AG04449 (cell line): ENCODE measurements at places on chromosomes 6 and 20.

DNA sequence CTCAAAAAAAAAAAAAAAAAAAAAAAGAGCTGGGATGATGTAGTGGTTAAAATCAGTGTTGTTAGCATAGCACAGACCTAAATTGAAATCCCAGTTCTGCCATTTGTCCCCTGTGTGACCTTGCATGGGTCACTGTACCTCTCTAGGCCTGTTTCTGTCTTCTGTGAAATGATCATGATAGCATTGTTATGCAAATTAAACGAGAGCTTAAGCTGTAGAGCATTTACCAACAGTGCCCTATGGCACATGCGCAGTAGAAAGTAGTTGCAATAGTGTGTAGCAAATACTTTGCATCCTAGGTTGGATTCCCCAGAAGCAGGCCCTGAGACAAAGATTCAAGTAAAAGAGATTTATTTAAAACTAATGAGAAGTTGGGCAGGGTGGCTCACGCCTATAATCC is 7.3 kb downstream of the PSORS1C2 start:
- DNase-seq, result no peak

GRCh38 chr6:68758559-68758958 is 123.5 kb downstream of the ADGRB3 start:
- no peak for DNase-seq

DNA sequence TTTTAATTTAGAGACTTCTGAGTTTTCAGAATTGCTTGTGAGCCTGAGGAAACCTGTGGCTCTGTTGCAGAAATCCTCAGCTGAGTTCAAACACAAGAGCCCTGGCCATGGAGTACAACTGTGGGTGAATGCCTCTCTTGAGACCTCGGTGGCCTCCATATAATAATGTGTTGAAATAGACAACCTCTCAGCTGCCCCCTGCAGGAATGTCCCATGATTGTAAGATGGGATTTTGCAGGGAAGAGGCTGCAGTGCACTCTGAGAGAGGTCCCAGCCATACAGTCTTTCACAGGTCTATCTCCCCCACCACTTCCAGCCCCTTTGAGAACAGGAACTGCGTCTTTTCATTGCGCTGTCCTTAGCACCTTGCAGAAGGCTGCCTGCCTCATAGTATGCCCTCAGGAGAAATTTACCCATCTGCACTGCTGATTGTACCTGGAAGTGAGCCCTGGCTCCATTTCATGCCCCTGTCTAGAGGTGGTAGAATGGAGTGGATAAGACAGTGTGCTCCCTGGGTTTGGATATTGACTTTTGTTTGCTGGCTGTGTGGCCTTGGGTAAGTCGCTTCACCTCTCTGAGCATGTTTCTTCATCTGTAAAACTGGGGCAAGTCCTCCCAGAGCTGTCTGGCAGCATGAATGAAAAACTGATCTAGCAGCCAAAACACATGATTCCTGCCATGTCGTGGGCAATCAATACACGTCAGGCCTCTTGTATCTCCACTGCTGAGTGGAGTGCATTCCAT is 16.8 kb upstream of the CDH22 start:
- DNase-seq, result no peak

DNA sequence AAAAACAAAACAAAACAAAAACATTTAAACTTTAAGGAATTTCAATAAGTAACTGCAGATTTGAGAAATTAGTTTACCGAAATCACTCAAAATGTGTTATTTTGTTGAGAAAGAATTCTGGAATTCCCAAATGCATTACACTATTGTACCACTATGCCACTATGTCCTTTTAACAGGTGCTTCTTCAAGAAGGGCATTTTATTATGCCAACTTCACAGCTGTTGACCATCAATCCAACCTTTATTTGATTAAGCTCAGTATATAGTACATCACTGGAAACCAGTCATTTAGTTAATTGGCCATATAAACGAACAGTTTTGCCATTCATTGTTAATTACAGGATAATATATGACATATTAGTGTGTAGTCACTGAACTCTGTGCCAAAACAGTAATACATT is 221.7 kb downstream of the ARHGAP18 start:
- no peak for DNase-seq

GRCh38 chr20:50099565-50099991 is 13.4 kb downstream of the UBE2V1 start:
- no peak for DNase-seq

DNA sequence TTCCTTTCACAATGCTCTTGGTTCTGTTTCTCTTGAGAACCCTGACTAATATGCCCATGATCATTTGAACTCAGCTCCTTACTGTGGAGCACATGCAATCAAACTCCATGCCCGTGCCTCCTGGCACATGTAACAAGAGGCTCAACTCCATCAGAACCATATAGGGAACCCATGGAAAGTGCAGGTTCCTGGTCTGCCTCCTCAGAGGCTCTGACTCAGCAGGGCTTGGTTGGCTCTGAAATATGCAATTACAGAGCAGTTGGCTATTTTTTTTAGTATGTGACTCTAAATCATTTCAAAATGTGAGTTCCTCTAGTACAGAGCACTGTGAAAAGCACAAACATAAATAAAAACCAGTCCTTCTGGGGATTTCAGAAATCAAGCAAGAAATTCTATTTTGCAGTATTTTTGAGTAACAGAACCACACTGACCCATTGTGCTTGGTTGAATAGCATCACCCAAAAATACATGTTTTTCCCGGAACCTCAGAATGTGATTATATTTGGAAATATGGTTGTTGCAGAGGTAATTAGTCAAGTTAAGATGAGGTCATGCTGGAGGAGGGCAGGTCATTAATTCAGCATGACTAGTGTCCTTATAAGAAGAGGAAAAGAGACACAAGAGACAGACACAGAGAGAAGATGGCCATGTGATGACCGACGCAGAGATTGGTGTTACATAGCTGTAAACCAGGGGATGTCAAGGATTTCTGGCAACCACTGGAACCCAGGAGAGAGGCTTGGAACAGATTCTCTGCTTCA is 13.2 kb upstream of the MAP3K4 start:
- peak; percentile 37 for DNase-seq

- DNase-seq, result peak; percentile 84
Observed at GRCh38 chr6:5695260-5696245, 311.2 kb downstream of the NRN1 start.

DNA sequence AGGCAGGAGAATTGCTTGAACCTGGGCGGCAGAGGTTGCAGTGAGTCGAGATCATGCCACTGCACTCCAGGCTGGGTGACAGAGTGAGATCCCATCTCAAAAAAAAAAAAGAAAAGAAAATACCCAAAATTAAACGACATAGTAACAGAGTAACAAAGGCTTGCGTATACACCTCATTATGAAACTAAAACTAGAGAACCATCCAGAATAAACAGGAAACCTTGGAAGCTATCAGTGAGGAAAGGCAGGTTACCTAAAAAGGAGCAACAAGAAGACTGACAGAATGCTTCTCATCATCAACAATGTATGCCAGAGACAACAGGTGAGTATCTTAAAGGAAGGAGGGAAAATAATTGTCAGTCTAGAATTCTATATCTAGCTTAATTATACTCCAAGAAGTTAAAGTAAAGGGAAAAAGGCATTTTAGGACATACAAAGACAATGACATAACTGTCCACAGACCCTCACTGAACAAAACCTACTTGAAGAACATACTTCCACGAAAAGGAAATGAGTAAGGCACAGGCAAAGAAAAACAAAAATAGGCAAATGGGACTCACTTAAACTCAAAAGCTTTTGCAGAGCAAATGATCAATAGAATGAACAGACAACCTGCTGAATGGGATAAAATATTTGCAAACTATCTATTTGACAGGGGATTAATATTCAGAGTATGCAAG is 64.1 kb upstream of the NT5E start:
- no peak for DNase-seq

DNA sequence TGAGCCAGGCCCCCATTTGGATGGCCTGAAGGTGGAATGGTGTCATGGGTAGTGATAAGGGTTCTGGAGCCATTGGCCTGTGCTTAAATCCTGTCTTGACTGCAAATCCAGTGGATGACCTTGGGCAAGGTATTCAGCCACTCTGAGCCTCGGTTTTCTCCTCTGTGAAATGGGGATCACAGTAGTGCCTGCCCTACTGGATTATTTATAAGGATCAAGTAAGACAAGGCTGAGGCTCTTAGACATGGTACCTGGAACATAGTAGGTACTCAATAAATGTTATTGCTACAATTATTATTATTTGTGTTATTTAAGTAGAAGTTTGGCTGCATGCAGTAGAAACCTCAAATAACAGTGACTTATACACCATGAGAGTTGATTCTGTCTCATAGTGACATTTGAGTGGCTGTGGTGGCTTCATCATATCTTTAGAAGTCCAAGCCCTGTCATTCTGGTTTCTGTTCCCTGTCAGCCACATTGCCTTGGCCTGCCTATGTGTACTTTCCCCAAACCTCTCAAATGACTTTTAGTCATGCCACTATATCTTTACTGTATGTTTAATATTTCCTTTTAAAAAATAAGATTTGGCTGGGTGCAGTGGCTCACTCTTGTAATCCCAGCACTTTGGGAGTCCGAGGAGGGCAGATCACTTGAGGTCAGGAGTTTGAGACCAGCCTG is 37.6 kb upstream of the CHMP4B start:
- DNase-seq, result no peak

DNA sequence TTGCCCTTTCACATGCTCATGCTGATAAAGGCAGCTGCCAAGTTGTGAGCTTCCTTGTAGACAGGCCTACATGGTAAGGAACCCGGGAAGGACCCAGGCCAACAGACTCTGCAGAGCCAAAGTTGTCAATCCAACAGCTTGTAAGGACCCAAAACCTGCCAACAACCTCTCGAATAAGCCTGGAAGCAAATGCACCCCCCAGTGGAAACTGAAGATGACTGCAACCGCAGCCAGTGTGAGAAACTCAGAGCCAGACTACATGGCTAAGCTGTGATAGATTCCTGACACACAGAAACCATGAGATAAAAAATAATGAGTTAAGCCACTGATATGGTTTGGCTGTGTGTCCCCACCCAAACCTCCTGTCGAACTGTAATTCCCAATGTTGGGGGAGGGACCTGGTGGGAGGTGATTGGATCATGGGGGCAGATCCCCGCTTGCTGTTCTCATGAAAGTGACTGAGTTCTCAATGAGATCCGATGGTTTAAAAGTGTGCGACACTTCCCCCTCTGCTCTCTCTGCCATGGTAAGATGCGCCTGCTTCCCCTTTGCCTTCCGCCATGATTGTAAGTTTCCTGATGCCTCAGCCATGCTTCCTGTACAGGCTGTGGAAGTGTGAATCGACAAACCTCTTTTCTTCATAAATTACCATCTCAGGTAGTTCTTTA is 18.8 kb upstream of the CLPSL2 start:
- no peak for DNase-seq

GRCh38 chr6:165806126-165806810 is 143.2 kb upstream of the PDE10A start:
- DNase-seq, result no peak

GRCh38 chr6:90403489-90404381 is 107.1 kb upstream of the BACH2 start:
- DNase-seq, result peak; percentile 19

GRCh38 chr6:167098825-167099225 is 24.1 kb upstream of the CCR6 start:
- no peak for DNase-seq

DNA sequence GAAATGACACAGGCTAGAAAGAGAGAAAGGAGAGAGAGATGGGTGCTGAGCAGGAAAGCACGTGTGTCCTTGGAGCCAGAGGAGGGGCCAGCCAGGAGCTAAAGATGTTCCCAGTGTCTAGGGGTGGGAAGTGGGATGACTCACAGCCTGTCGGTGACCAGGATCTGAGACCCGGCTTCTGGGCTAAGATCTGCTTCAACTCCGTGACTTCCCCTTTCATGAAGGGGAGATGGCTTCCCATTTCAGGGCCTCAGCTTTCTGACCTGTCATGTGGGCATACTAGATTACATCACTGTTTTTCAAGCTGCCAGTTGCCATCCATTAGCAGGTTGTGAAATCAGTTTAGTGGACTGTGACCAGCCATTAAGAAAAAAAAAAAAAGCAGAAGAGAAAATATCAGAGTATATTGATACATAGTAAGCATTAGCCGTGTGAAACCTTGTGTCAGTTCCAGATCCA is 5.4 kb downstream of the TGM3 start:
- DNase-seq, result no peak

DNA sequence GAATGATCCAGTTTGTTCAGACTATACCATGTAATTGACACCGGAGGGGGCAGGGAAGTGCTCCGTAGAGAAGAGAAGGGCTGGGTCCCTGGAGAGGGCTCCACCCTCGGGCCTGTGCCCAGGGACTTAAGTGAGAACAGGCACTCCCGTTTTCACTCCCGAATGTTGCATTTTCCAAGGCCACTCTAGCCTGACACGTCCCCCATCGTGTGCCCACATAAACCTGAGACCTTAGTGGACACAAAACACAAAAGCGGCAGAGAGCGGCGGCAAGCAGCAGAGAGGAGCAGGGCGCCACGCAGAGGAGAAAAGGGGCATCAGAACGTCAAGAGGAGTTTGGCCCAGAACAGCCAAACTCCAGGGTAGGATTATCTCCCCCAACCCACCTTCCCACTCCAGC is 1405.1 kb downstream of the GRIK2 start:
- DNase-seq, result no peak

DNA sequence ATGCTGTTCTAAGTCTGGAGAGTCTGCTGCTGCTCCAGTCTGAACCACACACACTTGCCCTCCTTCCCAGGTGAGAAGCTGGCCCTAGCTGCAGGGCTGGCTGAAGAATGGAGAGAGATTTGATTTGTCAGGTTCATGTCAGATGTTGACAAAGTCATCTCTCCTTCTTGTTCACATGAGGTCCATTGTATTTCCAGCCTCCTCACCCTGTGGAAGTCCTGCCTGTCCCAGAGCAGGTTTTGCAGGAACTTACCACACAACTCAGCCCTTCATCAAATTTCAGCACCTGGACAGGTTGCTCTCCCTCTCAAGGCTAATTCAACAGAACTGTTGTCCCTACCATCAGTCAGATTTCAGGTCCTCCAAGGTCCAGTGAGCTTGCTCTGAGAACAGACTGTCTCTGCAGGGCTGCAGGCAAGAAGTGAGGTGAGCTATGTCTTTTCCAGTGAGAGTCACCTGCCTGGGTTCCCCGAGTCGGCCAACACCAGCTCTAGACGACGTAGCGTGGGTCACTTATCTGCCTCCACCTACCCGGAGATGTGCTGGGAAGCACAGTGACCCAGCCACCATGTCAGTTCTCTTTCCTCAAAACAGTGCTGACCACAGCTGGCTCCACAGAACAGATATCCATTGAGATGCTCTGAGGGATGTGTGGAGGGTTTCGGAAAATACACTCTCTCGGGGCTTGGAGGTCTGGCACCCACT is 58.0 kb upstream of the CD93 start:
- DNase-seq, result no peak

DNA sequence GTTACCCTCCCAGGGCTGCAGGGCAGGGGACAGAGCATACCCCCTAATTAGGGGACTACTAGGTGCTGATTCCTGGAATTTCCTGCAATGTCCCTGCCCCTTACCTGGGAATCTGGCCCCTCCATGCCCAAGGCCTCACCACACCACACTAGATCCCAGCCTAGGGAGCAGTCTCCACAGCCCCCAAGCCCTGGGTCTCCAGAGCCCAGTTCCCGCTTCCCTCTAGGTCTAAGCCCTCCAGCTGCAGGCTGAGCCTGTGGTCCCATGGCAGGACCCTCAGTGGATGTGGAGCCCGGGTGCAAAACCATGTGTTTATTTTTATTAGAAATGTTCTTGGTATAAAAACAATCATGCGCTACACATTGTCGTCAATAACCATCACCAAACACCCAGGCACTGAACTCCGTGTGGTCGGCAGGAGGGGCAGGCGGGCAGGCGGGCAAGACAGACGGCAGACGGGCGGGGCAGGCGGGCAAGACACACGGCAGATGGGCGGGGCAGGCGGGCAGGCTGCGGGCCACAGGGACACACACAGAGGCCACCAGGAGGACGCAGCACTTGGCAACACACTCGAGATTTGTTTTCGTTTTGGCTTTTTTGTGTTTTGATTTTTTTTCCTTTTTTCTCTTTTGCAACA is 124.2 kb downstream of the GRM4 start:
- DNase-seq, result no peak

- no peak for DNase-seq
Observed at GRCh38 chr20:50868509-50869495, 62.4 kb downstream of the ADNP start.
